ENCODE measurements at places on chromosomes 4 and X. TPM values are rescaled to one million over a fixed set of nuclear protein-coding genes. Genes with fewer than 3 reads are reported as not detected.

Gene BEX5
- total RNA-seq: 9.2 TPM

Gene GLRB
- total RNA-seq: not detected

Gene TLR1
- total RNA-seq: 11.1 TPM

DNA sequence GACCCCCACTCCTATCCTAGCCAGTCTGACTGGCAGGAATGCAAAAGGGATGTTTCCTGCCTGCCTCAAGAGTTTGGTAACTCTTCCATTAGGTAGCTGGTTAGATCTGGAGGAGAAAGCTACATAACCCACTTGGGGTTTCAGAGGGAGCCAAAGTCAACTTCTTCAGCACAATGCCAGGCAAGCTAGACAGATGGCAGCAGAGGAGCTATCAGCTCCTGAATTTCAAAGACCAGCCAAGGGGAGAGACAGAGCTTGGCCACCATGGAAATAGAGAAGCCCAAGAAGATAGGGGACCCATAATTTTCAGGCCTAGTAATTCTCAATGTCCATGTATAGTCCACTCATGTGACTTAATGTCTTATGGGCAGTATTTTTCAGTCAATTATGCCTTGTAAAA is 56.4 kb downstream of the PGRMC1 start:
- DNase-seq: no peak

- DNase-seq: no peak
Measured at GRCh38 chr4:108852691-108853090, 89.8 kb upstream of the ETNPPL start.

- no peak for DNase-seq
Measured at GRCh38 chrX:17078031-17078720, 131.7 kb downstream of the REPS2 start.

GRCh38 chrX:45771114-45771513 is 570.4 kb upstream of the DIPK2B start:
- no peak for DNase-seq

DNA sequence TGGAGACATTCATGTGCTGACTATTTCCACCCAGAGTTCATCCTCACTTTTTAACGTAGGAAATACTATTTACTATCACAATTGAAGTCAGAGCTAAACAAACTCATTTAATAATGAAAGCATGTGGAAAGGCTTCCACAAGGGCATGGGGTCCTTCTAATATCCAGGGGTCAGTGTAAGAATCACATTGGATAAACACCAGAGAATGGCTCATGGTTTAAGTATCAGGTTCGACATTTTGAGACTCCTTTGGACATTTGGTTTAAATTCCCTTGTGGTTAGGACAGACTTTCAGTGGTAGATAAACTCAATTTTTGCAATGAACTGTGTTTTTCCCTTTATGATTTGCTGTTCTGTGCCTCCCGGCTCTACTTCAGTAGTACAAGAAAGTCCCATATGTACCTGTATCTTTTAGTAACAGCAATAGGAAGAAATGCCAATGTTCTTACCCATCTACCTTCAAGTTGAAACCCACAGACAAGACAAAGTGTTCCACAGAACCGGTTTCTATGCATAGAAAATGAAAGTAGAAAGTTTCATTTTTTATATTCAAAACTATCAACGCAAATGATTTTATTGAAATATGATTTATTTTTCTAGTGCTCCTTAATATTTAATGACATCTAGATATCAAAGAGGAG is 589.0 kb upstream of the FAM241A start:
- no peak for DNase-seq

Gene MAGEE1
- 11.8 TPM for total RNA-seq

Gene SLITRK4
- not detected for total RNA-seq

- DNase-seq: no peak
Measured at GRCh38 chr4:117889978-117890377, 144.3 kb upstream of the NDST3 start.

DNA sequence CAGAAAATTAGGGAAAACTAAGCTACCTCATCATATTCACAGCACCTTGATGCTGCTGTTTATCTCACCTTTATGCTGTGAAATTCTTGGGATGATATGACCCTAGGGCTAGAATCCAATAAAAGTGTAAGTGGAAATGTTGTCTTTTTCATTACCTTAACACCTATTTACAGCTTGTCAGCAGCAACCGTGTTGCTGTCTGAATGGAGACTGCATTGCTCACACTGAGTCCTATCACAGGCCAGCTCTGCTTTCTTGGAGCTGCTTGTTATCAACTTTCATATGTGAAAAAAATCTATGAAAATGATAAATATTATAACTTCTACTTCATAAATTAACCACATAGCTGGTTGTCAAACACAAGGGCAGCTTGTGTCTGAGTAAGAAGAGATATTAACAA is 789.5 kb downstream of the TECRL start:
- no peak for DNase-seq

DNA sequence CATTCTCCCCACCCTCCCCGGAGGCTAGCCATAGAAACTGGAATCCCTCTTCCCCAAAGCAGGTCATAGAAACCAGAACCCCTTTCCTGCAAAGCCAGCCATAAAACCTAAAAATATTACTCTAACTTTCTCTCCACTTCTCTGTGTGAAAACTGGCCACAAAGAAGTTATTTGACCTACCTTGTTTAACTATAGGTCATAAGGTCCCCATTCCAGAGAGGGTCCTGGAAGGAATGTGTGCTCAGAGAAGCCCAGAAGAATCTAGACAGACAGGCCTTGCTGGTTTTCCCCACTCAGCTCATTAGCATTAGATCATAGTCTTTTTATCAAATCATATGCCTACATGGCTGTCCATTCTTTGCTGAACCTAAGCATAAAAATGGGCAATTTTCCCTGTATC is 52.8 kb upstream of the TEX13A start:
- DNase-seq: no peak

GRCh38 chrX:130247996-130248395 is 20.7 kb downstream of the ZNF280C start:
- DNase-seq: no peak

DNA sequence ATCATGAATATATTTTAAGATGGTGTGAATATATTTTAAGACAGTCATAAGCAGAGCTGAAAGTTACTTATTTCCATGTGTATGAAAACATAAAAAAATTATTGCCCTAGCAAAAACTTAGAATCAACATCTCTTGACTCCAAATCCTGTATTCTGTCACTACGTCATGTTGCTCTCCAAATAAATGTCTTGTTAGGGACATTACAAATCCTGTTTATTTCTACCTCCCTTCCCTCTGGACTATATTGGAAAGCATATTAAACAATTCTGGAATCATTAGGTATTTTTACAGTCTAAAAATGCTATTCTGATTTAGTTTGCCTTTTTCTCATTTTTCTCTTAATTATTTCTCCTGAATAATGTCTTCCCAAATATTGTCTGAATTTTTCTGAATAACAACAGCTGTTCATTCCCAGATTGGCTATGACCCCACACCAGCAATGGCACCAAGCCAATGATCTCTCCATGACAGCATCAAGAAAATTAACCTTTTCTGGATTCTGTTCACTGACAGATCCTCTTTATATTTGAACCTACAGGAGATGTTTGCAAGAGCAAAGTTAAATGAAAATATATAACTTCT is 523.1 kb downstream of the IQCM start:
- DNase-seq: no peak

DNA sequence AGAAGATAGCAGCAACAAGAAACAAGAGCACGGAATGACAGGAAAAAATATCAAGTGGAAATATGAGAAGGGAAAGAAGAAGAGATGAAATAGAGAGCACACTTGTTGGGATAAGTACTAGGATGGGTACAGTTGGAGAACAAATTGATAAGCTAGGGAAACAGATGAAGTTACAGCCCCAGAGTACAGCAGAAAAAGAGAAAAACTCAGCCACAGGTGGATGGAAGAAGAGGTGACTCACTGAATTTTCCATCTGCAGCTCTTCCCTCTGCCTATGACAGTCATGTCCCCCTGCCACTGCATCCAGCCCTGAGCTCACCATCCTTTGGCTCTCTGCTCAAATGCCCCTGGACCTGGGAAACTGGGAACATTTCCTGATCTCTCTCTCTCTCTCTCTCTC is 209.0 kb downstream of the BCOR start:
- DNase-seq: no peak

GRCh38 chr4:127113844-127114362 is 518.9 kb upstream of the INTU start:
- no peak for DNase-seq
